KBM-7 (cell line): ENCODE measurements at places on chromosomes 3 and 15.

DNA sequence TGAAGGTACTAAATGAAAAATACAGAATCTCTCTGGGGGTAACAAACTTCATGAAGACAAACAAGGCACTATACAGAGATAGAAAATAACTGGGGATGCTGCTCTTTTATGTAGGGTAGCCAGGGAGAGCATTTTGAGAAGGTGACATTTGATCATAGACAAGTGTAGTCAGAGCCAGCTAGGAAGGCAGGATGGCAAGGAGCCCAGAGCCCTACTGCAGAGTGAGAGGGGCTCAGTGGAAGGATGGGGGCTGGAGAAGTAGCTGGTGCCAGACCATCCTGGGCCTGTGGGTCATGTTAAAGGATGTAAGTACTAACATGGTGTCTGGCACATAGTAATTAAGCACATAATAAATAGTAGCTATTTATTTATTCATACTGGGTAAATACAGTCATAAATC, 133.6 kb downstream of the MEIS2 start:
- DNase-seq, result no peak

- DNase-seq, result no peak
These were observed 78.1 kb upstream of the PRICKLE2 start for GRCh38 chr3:64303401-64303800.

- DNase-seq, result no peak
These were observed 141.7 kb downstream of the FBLN2 start for GRCh38 chr3:13690636-13691035.

GRCh38 chr3:137047240-137047639, 89.5 kb downstream of the IL20RB start:
- DNase-seq, result no peak

- DNase-seq, result no peak
These were observed 17.3 kb upstream of the RARRES1 start for GRCh38 chr3:158749526-158749925.

GRCh38 chr3:62261736-62262135, 111.6 kb downstream of the FEZF2 start:
- peak; percentile 6 for DNase-seq

DNA sequence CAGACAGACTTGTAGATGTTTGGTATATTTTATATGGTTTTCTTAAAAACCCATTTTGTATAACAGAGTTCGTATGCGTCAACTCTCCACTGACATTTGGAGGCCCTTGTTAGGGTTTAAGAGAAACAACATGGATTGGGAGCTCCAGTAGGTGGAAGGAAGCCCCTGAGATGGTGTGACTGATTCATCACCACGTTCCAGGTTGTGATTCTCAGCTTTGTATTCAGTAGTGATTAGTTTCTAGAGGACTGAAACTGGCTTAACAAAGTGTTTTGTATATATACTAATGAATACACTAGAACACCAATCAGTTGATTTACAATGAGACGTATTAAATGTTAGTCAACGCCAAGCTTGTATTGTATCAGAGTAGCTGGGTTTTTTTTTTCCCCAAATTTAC, 33.9 kb downstream of the SNRK start:
- no peak for DNase-seq

GRCh38 chr15:91282486-91282885, 182.4 kb downstream of the SV2B start:
- no peak for DNase-seq

- DNase-seq, result no peak
These were observed 424.7 kb downstream of the ZBBX start for GRCh38 chr3:166955201-166955939.

DNA sequence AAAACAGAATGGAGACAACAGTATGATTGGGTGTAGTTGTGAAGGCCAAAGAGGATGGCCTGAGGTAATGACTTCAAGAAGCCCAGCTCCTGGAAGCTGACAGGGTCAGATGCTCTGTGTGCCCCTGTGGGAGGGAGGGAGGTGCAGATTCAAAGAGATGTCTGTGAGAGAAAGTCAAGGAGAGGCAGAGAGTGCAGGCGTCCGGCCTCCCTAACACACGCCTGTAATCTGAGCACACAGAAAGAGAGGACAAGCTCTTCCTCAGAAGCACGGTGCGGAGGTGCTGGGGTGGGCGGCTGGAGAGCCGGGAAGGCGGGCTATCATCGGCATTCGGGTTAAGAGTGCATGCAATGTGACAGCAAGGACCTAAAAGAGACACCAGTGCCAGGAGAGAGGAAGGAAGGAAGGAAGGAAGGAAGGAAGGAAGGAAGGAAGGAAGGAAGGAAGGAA, 238.2 kb upstream of the HES1 start:
- no peak for DNase-seq

DNA sequence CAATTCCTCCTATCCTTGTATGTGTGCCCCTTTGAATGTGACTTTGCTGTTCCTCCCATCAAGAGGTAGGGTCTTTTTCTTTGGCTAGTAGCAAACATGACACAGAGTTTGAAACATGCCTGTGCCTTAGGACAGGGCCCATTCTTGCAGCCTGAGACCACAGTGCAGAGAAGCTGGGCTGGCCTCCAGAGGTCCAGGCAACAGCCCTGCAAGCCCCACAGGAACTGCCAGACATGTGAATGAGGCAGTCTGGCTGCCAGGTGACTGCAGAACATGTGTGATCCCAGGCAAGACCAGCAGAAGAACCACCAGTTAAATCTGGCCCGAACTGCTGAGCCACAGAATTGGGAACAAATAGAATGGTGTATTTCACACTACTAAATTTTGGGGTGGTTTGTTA, 1.2 kb upstream of the HGD start:
- DNase-seq, result peak; percentile 15

- DNase-seq, result no peak
These were observed 863.7 kb upstream of the SEMA6D start for GRCh38 chr15:46853600-46853999.

DNA sequence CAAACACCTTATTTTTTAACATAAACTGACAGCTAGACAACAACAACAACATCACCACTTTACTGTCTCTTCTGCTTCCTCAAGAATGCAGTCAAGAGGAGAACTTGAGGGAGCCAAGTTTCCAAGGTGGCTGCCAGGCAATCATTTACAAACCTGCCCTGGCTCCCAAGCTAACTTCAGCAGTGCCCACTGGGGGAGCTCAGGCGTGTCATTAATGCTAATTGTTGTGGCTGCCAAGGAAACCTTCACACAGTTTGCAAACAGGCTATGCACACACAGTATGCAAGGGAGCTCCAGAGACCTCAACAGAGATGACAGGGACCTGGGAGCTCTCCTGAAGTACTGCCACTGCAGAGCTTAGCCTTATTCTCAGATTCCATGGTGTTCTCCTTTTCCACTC, 2.1 kb downstream of the DZIP1L start:
- DNase-seq, result no peak

DNA sequence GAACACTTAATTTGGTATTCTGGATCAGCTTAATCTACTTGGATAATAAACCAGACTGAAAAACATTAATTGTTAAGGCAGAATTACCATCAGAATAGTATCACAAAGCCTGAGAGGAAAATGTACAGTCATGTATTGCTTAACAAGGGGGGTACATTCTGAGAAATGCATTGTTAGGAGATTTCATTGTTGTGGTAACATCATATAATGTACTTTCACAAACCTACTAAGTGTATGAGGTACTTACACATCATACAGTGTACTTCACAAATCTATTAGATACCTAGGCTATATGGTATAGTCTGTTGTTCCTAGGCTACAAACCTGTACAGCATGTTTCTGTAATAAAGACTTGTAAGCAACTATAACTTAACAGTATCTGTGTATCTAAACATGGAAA, 68.2 kb downstream of the NBEAL2 start:
- DNase-seq, result no peak

DNA sequence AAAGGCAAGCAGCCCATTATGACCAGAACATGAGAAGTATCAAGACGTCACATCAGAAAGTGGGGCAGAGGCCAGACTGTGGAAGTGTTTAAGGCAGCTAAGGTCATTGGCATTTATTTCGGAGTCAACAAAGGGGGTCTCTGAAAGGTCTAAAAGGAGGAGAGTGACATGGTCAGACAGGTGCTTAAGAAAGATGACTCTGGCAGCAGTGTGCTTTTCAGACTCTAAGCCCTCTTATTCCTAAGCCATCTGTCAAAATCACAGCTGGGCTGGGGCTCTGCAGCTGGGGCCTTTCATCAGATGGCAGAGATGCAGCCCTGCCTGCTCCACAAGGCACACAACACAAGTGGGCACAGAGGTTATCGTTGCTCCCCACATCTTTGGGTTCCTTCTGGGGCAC, 14.0 kb downstream of the FBXL22 start:
- no peak for DNase-seq

GRCh38 chr3:36196058-36196457, 184.2 kb upstream of the STAC start:
- no peak for DNase-seq

DNA sequence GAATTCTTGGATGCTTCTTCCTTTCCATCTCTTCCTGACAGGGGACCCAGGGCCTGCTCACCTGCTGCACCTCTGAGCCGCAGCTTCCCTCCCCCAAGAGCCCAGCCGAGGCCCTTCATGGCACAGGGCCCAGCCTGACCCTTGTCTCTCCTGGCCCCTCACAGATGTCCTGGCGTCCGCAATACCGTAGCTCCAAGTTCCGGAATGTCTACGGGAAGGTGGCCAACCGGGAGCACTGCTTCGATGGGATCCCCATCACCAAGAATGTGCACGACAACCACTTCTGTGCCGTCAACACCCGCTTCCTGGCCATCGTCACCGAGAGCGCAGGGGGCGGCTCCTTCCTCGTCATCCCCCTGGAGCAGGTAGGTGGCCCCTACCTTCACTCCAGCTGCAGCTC, 66.2 kb downstream of the CORO2B start:
- no peak for DNase-seq

DNA sequence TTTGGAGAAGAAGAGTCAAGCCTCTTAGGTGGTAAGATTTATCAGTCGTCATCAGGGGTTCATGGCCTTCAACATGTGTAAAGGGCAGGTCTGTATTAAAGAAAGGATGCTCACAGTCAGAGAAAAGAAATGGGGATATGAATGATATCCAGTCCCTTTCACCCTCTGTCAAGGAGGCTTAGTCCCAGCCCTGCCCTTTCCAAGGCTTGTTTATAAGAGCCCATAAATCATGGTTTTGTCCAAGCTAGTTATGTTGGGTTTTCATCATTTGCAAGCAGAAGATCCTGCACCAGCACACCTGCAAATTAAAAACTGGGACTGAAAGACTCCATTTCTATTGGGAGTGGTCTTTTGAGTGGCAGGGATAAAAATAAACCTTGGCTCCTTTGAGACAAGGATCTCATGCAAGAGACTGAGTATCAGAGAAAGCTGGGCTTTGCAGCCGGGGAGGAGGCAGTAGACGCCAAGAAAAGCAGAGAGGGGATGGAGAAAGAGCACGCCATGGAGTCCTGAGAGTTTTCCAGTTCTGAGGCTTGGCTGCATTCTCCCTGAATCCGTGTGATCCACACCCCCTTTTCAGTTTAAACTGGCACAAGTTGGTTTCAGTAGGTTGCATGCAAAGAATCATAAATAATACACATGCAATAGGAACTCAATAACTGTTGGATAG, 12.6 kb upstream of the PDIA5 start:
- DNase-seq, result no peak

DNA sequence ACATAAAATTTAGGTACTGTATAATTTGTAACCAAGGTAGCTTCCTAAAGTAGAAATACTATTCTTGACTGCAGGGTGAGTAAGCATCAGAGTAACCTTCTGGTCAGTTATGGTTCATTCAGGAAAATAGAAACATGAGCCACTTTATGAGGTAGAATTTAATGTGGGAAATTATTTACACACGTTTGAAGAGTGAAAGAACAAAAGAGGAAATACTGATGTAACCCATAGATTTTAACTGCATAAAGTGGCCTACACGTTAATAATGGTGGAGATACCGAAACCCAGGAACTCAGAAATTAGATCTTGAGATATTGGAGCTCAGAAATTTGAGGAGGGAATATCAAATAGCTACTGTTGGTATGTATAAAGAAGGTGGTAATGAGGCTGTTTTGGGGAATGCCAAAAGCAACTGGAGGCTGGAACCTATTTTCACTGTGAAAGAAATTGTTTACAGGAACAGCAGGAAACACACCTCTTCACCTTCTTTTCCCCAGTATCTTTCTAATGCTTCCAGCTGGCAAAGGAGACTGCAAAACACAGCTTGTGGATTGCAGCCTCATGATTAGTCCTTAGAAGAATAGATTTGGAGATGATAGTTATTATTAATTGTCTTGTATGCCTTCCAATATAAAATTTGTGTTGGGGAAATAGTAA, 216.1 kb downstream of the DOCK3 start:
- DNase-seq, result no peak

DNA sequence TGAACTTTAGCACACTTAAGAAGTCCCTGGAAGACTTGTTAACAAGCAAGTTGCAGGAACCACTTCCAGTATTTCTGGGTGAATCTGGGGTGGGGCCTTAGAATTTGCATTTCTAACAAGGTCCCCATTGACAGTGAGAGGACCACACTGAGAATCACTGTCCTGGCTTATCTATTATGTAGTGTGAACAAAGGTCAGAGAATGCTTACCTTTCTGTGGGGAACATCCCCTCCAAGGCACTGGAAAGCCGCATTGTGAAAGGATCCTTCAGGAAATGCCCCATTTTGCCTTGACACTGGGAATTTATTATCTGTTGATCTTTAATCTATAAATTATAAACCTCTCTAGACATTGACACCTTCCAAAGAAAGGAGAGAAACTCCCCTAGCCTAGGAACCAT, 74.8 kb downstream of the IGF2BP2 start:
- no peak for DNase-seq

- DNase-seq, result no peak
These were observed 20.6 kb downstream of the NEO1 start for GRCh38 chr15:73072894-73073293.

GRCh38 chr3:47427866-47428265, 47.0 kb downstream of the PTPN23 start:
- DNase-seq, result no peak

GRCh38 chr3:180421721-180422120, 180.2 kb upstream of the TTC14 start:
- DNase-seq, result no peak

DNA sequence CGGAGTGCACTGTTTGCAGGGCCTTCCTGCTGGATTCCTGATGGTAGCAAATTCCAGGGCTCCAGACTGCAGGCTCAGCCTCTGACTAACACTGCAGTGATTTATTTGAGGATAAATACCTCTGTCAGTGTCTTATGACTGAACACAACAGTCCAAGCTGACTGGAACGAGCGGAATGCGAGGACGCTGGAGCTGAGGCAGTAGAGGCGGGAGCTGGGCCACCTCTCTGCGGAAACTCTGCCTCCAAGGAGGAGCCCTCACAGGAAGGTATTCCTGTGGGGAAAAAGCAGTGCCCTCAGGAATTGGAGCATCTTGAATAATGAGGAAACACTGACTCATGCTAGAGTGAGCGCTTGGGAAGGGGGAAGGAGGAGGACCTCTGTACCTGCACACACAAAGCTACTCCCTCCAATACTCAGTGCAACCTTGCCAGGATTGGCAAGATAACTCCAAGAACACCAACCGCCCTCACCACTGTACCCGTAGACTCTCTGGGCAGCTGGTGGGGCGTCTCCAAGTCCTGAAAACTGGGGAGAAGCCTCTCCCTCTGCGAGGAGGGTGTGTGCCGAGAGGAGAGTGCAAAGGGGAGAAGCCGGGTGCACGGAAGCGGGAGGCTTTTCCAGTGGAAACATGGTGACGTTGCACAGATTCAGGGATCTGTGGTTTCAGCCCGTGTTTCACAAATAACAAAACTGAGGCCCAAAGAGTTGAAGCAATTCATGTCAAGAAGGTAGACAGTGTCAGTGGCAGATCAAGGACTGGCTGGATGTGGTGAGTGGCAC, 43.0 kb downstream of the VGLL4 start:
- DNase-seq, result no peak

GRCh38 chr15:62624547-62625378, 417.8 kb upstream of the TPM1 start:
- DNase-seq, result no peak
